ENCODE measurements at places on chromosomes 7 and 10. TPM values are rescaled to one million over a fixed set of nuclear protein-coding genes. Genes with fewer than 3 reads are reported as not detected.

DNA sequence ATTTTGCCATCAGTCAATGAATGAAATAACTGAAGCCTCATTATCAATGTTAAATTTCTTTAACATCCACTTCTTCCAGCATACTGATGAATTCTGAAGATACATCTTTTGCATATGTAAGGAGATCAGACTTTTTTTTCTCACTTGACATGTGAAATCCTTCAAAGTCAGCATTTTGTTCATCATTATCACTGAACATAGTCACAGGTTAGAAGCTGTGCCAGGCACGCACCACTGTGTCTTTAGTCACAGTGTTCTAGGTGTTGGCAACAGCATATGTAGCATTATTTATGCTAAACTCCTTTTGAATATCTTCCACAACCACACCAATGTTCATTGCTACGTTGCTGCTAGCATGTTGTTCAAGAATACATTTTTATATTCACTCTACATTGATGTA is 424.2 kb upstream of the LRGUK start:
- DNase-seq, result no peak

DNA sequence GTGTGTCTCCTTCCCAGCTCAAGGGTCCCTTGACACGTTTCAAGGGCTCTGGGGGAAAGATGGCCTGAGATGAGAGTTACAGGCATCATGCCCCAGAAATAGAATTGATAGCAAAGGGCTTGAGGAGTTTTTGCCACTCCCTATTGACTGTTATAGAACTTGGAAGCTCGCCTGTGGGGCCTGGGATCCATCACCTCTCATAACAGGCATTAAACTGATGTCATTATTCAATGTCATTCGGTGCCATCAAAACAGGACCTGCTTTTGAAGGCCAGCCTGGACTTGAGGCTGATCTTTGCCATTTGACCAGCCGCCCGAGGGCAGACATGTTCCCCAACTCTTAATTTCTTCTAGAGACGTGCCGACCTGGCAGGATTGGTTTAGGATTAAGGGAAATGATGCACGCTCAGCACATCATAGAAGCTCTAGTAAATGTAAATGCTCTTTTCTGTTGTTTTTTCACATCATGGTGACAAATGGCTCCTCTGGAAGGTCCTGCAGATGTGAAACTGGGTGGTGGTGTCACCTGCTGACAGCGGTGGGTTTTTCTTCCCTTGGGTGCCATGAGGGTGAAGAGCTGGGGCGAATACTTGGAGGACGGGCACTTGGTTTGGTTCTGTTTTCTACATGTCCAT is 16.7 kb upstream of the KLF6 start:
- DNase-seq, result no peak

DNA sequence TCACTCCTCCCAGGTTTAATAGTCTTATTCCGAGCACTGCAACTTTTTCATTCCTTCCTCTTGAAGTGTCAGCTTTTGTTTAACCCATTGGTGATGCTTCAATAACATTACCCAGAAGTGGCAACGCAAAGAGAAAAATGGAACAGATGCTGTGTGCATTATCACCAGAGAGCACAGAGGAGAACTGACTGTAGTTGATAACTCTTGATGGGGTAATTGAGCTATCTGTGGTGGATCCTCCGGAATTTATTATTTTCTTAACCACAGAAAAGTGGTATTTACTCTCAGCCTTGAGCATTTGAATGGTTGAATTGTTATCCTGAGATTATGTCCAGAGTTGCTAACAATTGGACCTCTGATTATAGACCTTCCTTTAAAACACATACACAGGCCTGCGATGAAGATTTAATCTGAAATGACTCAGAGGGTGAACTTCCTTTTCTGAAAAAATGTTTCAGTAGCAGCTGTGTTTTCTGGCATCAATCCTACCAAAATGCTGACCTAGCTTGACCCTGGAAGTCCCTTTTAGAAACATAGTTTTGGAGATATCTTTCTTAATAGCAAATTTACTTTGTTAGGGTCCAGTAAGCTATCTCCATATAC is 1584.4 kb upstream of the LRRTM3 start:
- DNase-seq, result no peak

GRCh38 chr7:53794816-53795215 is 747.4 kb upstream of the VSTM2A start:
- no peak for DNase-seq

GRCh38 chr7:137838706-137839315 is 8.0 kb downstream of the DGKI start:
- DNase-seq, result no peak

GRCh38 chr10:79079490-79080355 is 11.0 kb downstream of the ZMIZ1 start:
- DNase-seq, result no peak

- no peak for DNase-seq
Measured at GRCh38 chr7:96596120-96596826, 113.4 kb downstream of the SEM1 start.

DNA sequence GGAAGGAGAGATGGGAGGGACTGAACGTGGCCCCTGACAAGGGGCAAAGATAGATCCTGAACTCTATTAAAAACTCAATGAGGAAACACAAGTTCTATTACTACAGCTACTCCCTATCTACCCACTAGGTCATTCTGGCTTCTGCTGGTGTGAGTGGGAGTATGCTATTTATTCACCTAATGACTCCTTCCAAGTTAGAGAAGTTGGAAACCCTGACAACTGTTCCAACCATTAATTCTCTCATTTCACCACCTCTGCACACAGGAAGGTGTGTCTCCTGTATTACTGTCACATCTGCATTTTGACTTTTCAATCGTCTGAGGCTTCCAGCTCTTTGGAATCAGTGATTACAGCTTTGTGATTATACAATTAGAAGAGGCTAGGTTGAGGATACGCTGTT is 169.4 kb upstream of the ADO start:
- DNase-seq, result no peak

DNA sequence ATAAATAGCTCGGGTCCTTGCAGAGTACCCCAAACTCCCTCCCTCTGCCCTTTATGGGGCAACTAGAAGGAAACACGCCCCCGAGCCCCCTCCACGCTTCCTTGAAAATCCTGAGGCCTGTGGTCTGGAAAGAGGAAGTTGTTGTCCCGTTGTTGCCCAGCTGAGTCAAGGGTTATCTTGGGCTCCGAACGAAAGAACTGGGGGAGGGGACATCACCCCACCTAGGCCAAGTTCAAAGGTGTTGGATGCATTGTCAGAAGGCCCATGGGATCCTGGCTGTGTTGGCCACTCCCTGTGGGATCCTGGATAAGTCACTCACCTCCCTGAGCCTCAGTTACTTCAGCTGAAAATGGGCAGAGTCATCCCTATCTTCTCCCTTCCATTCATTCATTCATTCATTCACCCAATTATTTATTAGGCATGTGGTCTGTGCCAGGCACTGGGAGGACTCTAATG is at the start of gene CCL24:
CCL24 (minus strand) TSS at position 26 of the 456 bp plus-strand sequence. CDS start 91 bp downstream, outside the sequence.
- no peak for DNase-seq

GRCh38 chr7:18508443-18509427 is 13.2 kb downstream of the HDAC9 start:
- no peak for DNase-seq

The CNNM1 gene
- polyA plus RNA-seq, result 2.1 TPM

The WDR11 gene
- polyA plus RNA-seq, result 60.8 TPM

The HABP2 gene
- 0.42 TPM for polyA plus RNA-seq
